ENCODE measurements at places on chromosomes 11 and 22. TPM values are rescaled to one million over a fixed set of nuclear protein-coding genes. Genes with fewer than 3 reads are reported as not detected.

RASL10A gene
- total RNA-seq: 1.2 TPM

SMC1B gene
- total RNA-seq: not detected

TRIM48 gene
- total RNA-seq: not detected

DUSP8 gene
- 7.7 TPM for total RNA-seq

TRIM6 gene
- total RNA-seq: 1.5 TPM

HSCB gene
- 11.1 TPM for total RNA-seq

MAP6 gene
- 5.4 TPM for total RNA-seq

OR10D3 gene
- total RNA-seq: not detected

GRCh38 chr11:34251589-34251980 is 106.2 kb downstream of the ABTB2 start:
- DNase-seq: no peak

GRCh38 chr11:71202966-71203365 is 49.4 kb downstream of the SHANK2 start:
- DNase-seq: no peak

DNA sequence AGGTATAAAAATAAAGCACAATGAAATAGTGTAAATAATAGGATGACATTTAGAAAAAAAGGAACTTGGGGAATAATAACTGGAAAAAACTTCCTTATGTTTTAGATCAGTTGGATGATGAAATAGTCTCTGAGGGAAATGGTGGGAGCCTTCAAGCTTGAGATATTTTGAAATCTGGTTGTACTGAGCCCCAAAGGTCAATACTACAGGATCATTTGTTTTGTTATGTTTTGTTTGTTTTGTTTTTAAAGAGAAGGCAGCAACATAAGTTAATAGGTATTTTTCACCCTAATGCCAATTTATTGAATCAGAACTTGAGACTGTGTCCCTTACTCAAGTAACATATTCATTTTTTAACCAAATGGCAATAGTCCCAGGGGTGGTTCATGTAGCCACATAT is 393.1 kb downstream of the ETS1 start:
- DNase-seq: no peak

- no peak for DNase-seq
Measured at GRCh38 chr11:12762696-12763324, 88.6 kb downstream of the TEAD1 start.

GRCh38 chr11:119721129-119722120 is 7.6 kb downstream of the NECTIN1 start:
- DNase-seq: peak; percentile 53

GRCh38 chr11:30107899-30108298 is 91.1 kb upstream of the KCNA4 start:
- DNase-seq: no peak

GRCh38 chr11:3171931-3172560 is 6.9 kb upstream of the OSBPL5 start:
- DNase-seq: peak; percentile 18

GRCh38 chr11:15074206-15075161 is 1.1 kb downstream of the CALCB start:
- peak; percentile 92 for DNase-seq

DNA sequence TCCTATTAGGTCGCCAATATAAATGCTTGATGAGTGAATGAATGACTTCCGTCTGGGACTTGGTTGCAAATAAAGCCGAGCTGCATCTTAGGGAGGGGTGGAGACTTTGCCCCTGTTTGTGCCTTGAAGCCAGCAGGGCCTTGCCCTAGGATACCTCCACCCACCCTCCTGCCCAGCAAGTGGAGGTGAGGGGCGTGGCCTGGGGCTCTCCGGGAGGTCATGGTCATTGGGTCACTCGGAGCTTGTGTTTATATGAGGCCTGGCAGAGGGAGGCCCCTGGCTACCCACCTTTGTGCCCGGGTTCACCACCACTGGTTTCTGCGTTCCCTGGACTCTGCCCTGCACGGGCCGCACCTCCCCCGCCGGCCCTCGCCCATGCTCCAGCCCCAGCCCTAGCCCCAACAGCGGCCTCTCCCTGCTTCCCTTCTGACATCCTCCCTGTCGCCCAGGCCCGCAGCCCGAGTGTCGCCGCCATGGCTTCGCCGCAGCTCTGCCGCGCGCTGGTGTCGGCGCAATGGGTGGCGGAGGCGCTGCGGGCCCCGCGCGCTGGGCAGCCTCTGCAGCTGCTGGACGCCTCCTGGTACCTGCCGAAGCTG is 4.3 kb downstream of the MPST start:
- DNase-seq: no peak

- no peak for DNase-seq
Measured at GRCh38 chr11:94449437-94449836, 44.2 kb downstream of the MRE11 start.

GRCh38 chr22:21646608-21647590 is 4.8 kb downstream of the SDF2L1 start:
- DNase-seq: peak; percentile 67

DNA sequence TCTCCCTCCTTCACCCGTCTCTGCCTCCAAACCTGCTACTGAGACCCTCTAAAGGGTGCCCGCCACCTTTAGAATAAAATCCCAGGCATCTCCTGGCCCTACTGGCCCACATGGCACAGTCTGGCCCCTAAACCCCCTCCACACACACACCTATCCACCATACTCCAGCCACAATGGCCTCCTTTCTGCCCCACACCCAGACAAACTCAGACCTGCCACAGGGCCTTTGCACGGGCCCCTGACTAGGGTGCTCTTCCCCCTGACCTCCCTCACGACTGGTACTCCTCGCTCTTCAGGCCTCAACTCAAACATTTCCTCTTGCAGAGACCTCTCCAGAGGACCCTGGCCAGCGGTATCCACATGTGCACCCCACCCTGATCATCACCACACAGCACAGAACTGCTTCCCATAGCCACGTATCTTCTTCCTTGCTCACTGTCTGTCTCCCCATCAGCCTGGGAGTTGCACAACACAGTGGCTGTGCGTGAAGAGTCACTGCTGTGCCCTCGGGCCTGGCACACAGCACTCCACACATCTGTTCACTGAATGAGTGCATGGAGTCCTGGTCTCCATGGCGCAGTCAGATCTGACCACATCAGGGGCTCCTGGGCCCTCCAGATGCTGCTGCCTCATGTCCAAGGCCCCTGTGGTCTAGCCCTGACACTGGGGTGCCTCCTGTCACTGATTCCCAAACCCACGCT is 66.2 kb upstream of the TCF20 start:
- no peak for DNase-seq
